ENCODE measurements at places on chromosomes 11 and 22.

GRCh38 chr11:32079553-32079952, 11.3 kb upstream of the RCN1 start:
- DNase-seq, result no peak

DNA sequence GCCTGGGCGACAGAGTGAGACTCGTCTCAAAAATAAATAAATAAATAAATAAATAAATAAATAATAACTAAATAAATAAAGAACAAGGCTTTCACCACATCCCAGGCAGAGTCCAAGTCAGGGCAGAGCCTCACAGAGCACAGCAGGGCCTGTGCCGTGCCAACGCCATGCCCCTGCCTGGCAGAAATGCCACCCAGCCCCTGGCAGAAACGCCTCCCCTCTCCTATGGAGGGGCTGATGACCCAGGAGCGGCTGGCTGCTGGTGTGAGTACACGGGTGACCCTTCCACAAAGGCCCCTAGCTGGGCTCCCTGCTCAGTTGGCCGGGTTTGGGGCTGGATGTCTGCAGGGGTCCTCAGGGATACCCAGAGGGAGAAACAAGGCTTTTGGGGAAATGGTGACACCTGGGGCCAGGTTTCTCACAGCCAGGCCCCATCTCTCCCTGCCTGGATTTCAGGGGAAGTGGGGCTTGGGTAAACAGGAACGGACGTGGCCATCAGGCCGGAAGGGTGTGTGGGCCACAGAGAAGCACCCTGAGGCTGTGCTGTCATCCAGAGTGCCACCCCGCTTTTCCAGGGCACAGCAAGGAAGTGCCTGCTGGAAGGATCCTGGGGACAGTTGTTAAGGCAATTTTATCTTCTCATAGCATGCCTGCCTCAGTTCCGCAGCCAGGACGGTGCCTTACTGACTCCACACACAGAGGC, 5.1 kb downstream of the BID start:
- no peak for DNase-seq

- DNase-seq, result no peak
Measured at GRCh38 chr22:42442748-42443147, 10.5 kb upstream of the NFAM1 start.

- no peak for DNase-seq
Measured at GRCh38 chr11:94803491-94803890, 35.3 kb downstream of the AMOTL1 start.

DNA sequence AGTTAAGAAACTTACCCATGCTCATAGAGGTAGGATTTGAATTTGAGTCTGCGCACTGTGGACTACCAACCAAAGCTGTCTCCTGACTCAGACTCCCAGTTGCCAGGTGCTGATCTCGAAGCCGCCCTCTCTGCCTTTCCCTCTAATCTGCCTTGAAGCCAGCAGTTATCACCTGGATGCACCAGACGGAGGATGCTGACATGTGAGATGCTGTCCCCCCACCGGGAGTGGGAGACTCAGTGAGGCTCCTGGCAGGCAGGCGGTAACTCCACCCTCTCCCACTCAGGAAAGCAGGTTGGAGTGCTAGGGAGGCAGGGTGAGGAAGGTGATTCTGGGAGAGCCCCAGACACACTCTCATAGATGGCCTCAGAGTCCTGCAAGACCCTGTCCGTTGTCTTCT, 40.4 kb downstream of the KIAA1671 start:
- no peak for DNase-seq

- DNase-seq, result no peak
Measured at GRCh38 chr11:59069087-59069486, 17.0 kb upstream of the GLYATL1B start.

- DNase-seq, result no peak
Measured at GRCh38 chr11:130731401-130731800, 184.9 kb downstream of the SNX19 start.

GRCh38 chr11:37770145-37770544, 1172.1 kb upstream of the RAG2 start:
- no peak for DNase-seq

DNA sequence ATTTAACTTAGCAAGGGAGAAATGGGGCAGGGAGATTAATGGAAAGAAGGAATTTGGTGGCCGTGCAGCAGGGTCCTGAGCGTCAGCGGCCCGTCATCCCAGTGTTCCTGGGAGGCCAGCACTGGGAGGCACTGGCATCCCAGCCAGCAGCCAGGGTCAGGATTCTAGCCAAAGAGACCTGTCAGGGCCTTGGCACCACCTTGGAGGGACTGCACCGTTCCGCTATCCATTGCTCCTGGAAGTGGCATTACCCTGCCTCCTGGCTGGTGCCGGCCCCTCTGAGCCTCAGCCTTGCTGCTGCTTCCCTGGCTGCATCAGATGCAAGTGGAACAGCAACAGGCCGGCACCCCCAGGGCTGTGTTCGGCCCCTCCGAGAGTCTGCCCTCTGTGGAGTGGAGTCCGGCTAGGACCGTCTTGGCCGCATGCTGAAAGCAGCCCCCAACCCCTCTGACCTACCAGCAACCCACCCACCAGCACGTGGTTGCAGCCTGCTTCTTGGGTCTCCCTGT, 30.1 kb downstream of the RASD2 start:
- no peak for DNase-seq

DNA sequence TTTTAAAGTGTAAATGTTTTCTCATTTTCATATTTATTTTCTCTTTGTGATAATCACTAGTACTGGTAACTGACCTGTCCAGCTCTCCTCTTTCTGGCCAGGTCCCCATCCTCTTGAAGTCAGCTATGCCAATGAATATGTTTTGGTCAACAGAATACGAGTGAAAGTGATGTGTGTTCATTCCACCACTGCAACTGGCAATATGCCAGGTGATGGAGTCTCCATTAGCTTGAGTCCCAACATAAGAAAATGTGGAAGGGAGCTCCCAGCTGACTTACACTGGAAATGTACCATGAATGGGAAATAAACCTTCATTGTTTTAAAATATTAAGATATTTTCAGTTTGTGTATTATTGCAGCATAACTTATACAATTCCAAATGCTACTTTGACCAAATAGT, 75.8 kb downstream of the CCDC34 start:
- DNase-seq, result no peak

DNA sequence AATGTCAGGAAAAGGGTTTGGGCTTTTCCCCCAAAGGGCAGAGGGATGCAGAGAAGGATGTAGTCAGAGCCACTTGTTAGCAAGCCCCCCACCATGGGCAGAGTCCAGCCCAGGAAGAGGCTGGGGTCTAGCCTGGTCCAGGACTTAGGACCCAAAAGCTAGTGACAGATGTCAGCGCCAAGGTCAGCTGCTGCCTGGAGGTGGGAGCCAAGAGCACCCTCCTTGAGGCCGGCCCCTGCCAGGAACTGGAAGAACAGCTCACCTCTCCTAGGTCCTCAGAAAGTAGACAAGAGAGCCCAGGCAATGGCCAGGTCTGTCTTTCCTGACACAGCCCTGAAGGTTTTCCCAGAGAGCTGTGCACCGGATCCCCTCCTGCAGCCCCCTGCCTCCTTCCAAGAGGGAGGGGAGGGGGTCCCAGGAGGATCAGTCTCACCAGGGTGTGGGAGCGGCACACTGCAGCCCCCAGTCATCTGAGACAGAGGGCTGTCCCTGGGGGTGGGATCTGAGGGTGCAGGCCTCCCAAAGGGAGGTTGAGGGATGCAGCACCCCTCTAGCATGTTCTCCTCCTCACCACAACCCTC, 14.6 kb upstream of the ARHGEF17 start:
- no peak for DNase-seq

DNA sequence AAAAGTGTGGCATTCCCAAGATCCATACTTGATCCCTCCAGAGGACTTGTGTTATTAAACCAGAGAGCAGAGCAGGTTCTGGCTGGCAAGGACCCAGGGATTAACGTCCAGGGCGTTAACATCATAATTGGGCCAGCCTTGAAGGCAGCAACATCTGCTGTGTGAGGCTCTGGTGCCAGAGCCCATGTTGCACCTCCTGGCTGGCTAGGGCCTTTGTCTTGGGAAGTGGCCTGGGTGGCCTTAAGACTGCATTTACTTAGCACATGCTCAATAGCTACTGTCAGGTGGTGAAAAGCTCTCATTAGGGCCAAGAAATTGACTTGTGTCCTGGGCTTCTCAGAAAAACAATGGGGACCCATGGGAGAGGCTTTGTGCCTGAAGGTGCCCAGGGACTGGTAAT, 66.6 kb downstream of the CACNG2 start:
- DNase-seq, result no peak

DNA sequence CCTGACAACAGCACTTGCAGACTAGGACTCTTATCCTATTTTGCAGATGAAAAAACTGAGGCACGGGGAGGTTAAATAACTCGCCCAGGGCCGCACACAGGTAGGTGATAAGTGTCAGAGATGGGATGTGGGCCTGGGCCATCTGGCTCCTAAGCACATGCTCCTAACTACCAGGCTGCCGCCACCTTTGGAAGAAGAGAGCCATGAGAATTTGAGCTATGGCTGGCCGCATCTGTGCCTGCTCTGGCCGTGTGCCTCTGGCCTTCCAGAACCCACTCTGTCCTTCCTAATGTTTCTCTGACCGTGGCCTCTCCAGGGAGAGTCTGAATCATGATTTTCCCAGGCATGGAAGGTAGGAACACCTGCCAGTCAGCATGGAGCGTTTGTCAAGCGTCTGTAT, 15.3 kb upstream of the IL2RB start:
- DNase-seq, result no peak

DNA sequence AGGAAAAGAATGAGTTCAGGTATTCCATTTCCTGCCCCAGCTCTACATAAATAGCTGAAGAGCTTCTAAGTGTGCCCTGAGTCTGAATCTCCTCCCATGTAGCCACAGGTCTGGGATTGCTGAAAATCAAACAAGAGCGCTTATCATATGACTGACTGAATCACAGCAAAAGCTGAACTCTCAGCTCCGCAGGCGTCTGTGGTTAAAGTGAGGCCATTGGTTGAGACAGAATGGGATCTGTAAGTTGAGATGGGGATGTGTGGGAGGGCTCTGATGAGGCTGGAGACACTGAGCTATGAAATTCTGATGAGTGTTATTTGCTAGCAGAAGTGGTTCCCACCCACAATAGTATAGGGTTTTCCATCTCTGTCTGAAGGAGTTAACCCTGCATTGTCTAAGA, 637.0 kb downstream of the OPCML start:
- no peak for DNase-seq

GRCh38 chr22:45942787-45943493, 34.0 kb downstream of the WNT7B start:
- no peak for DNase-seq

DNA sequence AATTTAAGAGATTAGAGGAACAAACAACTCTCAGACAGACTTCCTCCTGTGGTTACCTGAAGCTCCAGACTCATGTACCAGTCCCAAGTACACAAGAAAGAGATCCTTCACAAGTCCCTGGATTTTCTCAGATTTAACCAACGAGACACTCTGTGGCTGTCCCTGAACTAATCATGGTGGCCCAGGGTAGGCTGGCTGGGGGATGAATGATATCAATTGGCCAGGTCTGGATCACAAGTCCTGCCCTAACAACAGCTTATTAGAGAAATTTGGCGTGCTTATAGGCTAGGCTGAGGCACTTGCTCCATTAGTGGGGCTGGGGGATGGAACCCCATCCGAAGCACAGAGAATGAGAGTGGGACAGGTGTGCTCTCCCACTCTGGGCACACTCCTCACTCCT, 22.1 kb downstream of the HEPHL1 start:
- no peak for DNase-seq

DNA sequence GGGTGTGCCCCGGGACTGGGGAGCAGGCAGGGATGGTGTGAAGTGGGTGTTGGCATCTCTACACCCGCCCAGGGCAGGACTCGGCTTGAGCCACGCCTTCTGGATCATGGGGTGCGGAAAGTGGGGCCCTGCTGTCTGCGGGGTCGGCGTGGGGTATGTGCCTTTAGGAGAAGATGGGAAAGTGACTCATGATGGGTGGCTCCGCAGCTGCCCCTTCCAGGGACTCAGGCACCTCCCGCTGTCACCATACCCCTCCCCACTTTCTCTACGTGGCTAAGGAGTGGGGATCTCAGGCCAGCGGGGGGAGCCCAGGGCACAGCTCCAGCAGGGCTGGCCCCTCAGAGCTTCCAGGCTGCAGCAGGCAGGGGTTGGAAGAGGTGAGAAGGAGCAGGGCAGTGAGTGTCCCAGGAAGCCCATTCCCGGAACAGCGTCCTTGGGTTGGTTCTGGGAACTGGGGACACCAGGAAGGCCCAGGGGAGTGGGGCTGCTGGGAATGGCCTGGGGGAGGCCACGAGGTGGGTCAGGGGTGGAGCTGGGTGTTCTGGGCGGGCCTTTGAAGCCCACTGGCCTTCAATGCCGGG, 102.9 kb upstream of the FGF3 start:
- DNase-seq, result no peak

GRCh38 chr22:43600265-43600664, 188.5 kb downstream of the MPPED1 start:
- DNase-seq, result no peak

GRCh38 chr11:102197670-102198139, 87.5 kb downstream of the YAP1 start:
- DNase-seq, result no peak

DNA sequence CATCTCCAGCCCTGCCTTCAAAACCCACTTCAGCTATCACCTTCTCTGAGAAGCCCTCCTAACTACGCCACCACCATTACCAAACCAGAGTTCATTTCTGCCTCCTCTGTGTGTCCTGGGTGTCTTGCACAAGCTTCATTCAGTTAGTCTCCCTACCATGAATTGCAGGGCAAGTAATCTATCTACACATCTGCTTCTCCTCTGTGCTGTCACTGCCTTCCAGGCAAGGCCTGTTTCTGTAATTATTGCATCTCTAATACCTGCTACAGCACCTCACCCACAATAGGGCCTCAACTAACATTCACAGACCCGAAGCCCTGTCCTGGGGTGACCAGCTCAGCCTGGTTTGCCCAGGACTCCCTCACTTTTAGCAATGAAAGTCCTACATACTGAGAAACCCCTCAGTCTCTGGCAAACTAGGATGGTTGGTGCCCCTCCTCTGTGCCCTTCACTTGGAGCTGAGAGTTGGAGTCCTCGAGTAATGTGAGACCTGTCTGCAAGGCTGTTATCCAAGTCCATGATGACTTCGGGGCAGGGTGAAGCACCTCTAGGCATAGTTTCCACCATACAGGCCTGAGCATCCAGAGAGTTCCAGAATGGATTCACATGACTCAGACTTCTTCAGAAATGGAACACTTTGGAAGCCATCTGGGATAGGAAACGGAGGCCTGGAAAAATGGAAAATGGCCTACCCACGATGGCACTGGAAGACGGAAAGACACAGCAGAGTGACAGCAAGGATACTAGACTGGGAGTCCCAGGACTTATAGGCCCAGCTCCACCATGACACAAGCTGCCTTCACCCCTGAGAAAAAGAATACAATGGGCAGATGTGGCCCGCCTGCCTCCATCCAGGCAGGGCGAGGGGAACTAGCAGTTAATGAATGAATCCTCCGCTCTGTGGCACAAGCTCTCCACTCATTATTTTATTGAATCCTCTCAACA, 269.3 kb downstream of the BUD13 start:
- no peak for DNase-seq

DNA sequence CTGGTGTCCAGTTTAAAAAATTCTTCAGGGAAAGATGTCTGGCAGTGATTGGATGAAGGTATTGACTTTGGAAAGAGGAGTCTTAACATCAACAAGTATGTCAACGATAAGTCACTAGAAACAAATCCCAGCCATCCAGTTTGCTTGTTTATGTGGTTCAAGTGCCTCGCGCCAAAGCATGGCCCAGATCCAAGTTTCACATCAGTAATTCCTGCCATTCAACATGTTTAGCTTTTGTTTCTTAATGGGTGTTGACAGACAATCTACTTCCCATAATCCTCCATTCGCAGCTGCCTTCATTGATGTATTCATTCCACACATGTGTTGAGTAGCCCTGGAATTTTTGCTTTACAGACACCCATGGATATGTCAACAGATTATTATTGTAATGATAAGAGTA, 77.8 kb downstream of the UBASH3B start:
- DNase-seq, result no peak

All from fibroblast of skin of left quadriceps (primary cell).